ENCODE measurements at places on chromosomes 13 and 19. TPM values are rescaled to one million over a fixed set of nuclear protein-coding genes. Genes with fewer than 3 reads are reported as not detected.
A peak's percentile ranks its signal among the peaks of the same experiment; 100 is the strongest.

STOML3 gene
- total RNA-seq: not detected

SPTBN4 gene
- 0.21 TPM for total RNA-seq

BCKDHA gene
- total RNA-seq: 14.7 TPM

NLRP4 gene
- not detected for total RNA-seq

OLFM2 gene
- total RNA-seq: 3.9 TPM

KLHL1 gene
- total RNA-seq: not detected

OBI1 gene
- 4.5 TPM for total RNA-seq

HSD11B1L gene
- 3.1 TPM for total RNA-seq

HIF3A gene
- total RNA-seq: not detected

LRRC4B gene
- total RNA-seq: not detected

LGALS14 gene
- total RNA-seq: not detected

DNA sequence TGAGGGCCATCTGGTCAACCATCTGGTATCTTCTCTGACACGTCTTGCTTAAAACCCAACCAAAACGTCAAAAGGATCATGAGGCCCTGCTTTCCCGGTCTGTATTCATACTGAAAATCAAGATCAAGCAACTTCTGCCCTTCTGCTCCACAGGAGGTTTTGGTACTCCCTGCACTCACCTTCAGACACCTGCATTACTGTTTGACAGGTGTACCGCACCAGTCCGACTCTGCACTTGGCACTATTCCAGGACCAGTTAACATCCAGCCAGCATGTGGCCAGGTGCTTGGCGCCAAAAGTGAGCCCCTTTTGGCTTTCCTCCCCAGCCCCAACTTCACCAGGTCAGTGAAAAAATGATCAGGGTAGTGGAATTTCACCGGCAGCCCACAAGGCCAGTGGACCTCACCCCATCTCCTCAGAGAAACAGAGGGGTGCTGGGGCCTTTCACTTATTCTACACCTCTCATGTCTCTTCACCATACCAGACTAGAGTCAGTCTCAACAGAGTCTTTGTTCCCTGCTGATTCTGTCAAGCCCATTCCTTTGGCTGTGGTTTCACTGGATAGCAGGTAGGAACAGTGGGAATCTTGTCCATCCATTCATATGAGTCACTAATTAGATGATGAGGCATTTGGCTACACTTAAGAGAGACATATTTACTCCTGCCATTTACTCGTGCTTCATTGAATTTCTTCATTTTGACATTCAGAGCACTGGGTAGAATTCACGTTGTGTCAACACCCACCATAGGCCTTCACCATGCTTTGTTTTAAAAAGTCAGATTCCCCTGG, 85.3 kb downstream of the ZNF726 start:
- DNase-seq: no peak

DNA sequence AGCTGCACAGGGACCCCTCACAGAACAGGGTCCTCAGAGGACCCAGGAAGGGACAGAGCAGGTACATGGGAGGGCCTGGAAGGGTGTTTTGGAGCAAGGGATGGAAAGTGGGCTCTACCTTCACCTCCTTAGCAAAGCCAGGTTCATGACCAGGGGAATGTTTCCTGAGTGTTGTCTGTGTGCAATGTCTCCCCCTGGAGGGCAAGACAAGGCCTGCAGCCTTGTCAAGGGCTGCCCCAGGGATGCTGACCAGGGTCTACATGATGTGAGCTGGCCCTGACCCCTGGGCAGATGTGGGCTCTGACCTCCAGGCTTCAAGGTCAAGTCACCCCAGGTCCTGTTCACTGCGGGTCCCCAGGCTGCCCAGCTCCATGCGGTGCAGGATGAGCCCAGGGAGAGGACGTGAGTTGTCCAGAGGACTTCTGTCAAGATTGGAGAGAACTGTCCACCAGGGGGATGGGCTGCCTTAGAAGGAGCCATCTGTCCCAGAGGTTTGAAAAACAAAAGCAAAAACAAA, 1.0 kb upstream of the CEACAM1 start:
- peak; percentile 55 for DNase-seq

- no peak for DNase-seq
Measured at GRCh38 chr13:41224113-41225110, 30.0 kb upstream of the KBTBD7 start.

DNA sequence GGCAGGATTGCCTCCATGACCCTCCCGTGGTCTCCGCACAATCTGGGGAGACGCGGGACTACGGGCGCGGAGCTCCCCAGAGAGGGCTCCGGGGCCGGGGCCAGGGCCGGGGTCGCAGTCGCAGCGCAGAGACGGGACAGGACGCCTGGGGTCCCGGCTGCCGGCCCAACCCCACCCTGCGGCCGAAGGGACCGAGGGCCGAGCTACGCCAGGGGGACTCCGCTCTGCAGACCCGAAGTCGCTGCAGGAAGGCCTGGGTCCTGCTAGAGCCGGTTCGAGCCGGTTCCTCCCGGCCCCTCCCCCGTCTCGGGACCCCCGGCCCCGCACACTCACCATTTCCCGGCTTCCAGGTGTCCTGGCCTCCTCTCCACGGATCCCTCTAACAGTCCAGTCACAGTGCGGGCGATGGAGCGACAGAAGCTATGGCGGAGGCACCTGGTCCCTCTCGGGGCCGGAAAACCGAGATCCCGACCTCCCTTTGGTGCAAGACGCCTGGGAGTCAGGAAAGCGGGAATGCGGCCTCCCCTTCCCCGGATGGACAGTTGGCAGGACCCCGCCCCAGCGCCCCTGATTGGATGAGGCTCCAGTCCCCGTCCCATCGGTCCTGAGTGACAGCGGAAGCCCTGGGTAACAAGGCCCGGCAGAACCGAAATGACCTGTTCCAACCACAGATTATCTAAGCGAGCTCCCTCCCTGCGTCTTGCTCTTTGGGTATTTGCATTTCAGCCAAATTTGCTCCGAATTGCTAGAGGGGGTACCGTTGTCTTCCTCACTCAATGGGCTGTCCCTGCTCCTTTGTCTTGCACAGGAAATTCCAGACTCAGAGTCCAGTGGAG, at the start of gene ZNF625:
Gene ZNF625 (minus strand): TSS at position 512 of the 836 bp plus-strand sequence. CDS start 176 bp downstream, at position 336.
- peak; percentile 12 for DNase-seq

DNA sequence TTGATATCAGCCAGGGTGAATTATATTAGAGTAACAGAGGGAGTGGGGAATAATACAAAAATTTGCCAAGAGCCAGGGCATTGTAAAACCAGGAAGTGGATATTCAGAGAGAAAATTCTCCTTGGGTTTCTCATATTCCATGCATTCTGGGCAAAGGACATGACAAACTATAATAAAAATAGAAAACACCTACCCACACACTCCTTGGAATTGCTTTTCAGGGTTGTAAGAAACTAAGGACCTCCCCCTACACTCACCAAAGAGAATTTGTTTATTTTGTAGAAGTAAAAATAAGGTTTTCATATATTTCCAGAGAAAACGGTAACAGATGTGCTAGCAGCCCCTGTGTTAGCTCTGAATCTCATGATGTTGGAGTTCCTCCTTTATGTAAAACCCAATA, 649.6 kb downstream of the SLITRK1 start:
- DNase-seq: no peak

DNA sequence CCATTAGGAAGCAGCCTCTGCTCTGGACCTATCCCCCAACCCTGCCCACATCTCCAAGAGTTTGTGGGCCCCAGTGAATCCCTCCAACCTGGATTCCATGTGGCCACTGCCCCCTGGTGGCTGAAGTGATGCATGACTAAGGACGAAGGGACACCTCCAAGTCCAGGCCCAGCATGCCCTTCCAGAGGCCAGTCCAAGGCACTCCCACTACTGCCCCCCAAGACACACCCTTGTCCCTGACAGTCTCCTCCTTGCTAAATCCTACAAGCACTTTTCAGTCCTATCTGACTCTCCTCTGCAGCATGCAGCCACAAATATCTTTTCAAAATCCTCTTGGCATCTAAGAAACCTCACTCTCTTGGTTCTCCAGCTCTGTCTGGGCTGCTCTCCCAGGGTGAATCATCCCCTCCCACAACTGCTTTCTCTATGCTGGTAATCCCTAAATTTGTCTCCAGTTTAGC, 33.0 kb downstream of the DEDD2 start:
- DNase-seq: peak; percentile 59

GRCh38 chr19:39203372-39204341, at the start of gene SYCN:
TSS of gene SYCN (minus strand) at chr19:39204263. CDS start at chr19:39204254, 9 bp downstream.
- no peak for DNase-seq

DNA sequence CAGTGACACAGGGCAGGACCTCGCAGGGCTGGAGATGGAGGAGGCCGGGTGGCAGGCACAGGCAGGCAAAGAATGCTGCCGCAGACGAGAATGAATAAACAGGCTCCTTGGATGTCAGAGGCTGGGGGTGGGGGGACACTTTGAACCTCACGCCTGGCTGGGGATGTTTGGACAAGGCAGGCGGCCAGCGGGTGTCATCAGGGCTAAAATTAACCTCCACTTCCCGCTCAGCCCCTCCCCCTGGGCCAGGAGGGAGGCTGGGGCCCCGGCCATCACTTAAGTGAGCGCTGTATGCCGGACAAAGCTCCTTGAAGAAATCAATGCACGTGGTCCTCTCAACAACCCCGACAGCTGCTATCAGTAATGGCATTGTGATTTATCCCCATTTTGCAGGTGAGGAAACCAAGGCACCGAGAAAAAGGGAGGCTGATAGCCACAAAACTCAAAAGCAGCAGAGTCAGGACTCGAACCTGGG, 10.3 kb upstream of the FUT5 start:
- no peak for DNase-seq

GRCh38 chr19:2787115-2787514, 1.8 kb downstream of the THOP1 start:
- no peak for DNase-seq

- no peak for DNase-seq
Measured at GRCh38 chr19:48090281-48090802, 20.3 kb downstream of the PLA2G4C start.

GRCh38 chr19:32674931-32675719, at the start of gene ANKRD27:
TSS of gene ANKRD27 (minus strand) at chr19:32675180. CDS start at chr19:32659015, 16,165 bp downstream.
- DNase-seq: peak; percentile 98

- no peak for DNase-seq
Measured at GRCh38 chr13:113817860-113818691, 45.8 kb downstream of the GAS6 start.

GRCh38 chr13:27449081-27449603, 1.2 kb downstream of the MTIF3 start:
- DNase-seq: no peak

DNA sequence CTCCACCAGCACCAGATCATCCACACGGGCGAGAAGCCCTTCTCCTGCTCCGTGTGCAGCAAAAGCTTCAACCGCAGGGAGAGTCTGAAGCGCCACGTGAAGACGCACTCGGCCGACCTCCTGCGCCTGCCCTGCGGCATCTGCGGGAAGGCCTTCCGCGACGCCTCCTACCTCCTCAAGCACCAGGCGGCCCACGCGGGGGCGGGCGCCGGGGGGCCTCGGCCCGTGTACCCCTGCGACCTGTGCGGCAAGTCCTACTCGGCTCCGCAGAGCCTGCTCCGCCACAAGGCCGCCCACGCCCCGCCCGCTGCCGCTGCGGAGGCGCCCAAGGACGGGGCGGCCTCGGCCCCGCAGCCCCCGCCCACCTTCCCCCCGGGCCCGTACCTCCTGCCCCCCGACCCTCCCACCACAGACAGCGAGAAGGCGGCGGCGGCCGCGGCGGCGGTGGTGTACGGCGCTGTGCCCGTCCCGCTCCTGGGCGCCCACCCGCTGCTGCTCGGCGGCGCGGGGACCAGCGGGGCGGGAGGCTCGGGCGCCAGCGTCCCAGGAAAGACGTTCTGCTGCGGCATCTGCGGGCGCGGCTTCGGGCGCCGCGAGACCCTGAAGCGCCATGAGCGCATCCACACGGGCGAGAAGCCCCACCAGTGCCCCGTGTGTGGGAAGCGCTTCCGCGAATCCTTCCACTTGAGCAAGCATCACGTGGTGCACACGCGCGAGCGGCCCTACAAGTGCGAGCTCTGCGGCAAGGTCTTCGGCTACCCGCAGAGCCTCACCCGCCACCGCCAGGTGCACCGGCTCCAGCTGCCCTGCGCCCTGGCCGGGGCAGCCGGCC, 9.4 kb downstream of the ZNF784 start:
- no peak for DNase-seq

GRCh38 chr19:39967561-39967960, 3.4 kb upstream of the PSMC4 start:
- no peak for DNase-seq

GRCh38 chr19:23699521-23699860, 12.5 kb upstream of the ZNF675 start:
- no peak for DNase-seq

DNA sequence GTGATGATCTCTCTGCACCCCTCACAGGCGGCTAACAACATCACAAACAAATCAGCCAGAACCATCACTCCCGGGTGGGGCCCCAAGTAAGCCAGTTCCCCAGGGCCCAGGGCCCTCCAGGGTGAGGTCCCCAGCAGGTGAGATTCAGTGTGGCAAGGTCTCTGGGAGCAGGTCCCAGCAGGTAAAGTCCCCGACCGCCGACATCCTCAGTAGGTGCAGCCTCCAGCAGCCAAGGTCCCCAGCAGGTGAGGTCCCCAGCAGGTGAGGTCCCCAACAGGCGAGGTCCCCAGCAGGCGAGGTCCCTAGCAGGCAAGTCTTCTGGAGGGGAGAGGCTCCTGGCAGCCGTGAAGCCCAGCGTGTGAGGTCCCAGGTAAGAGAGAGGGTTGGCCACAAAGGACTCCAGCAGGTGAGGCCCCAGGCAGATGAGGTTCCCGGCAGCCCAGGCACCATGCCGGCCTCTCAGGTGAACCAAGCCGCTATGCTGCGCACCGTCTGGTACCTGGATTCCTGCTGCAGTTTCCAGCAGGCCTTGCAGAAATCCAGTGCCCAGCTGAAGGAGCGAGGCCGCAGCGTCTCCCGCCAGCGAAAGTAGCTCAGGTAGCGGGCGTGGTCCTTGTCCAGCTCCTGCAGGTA, 3.9 kb upstream of the FUT6 start:
- no peak for DNase-seq

GRCh38 chr13:29125191-29125933, 305.2 kb downstream of the MTUS2 start:
- no peak for DNase-seq

GRCh38 chr13:23709536-23709935, 139.3 kb downstream of the TNFRSF19 start:
- no peak for DNase-seq

DNA sequence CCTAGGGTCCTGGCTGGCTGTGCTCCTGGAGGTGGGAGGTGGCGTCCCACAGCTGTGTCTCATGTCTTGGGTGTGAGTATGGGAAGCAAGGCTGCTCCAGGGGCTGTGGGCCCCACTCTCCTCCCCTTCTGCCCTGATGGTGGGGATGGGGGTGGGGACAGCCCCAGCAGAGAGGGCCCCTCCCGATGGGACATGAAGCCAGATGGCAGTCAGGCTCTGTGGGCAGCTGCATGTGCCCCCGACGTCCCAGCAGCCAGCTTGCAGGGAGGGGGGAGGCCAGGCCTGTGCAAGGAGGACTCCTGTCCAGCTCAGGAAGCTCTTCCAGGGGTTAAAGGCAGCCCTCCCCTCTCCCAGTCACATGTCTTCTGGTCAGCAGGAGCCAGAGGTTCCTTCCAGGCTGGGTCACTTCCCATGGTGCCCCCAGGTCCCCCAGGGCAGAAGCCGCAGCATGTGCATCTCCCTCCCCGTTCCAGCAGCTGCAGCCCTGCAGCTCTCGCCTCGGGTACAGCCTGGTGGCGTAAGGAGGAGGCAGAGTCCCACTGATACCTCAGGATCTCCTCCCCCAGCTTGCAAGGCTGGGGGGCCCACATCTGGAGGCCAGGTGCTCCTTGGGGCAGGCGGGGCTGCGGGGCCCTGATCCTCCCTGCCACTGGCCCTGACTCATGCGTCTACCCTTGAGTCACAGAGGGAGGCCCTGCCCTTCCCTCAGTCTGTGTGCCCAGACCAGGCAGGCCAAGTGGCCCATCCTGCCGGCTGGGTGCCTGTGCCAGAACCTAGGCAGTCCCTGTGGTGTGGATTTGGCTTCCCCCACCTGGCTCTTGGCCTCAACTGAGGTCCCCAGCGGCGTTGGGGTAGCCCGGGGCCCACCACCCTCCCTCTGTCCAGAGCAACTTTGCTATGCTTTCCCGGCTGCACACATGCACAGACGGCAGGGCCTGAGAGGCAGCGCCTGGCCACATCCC, 13.0 kb downstream of the YIPF2 start:
- DNase-seq: no peak

GRCh38 chr19:12564016-12564664, 12.9 kb upstream of the ZNF564 start:
- peak; percentile 94 for DNase-seq
